ENCODE measurements at places on chromosomes 1 and 21. TPM values are rescaled to one million over a fixed set of nuclear protein-coding genes. Genes with fewer than 3 reads are reported as not detected.

- DNase-seq = no peak
These were observed at the start of gene TACSTD2 for GRCh38 chr1:58576727-58577653. TSS of gene TACSTD2 (minus strand) at chr1:58577252. CDS start at chr1:58577156, 96 bp downstream.

GRCh38 chr1:2027961-2028583, 8.9 kb downstream of the GABRD start:
- DNase-seq = no peak

GRCh38 chr1:89545264-89546038, 20.8 kb downstream of the LRRC8B start:
- DNase-seq = peak; percentile 32

- DNase-seq = no peak
These were observed 5.4 kb upstream of the EXO1 start for GRCh38 chr1:241842565-241842964.

- no peak for DNase-seq
These were observed 12.1 kb upstream of the DEGS1 start for GRCh38 chr1:224170748-224171478.

Gene KRTAP12-2
- not detected for total RNA-seq

Gene SERTAD4
- total RNA-seq = 4.4 TPM

Gene SPOCD1
- total RNA-seq = 86.6 TPM

Gene HTR6
- total RNA-seq = not detected
